ENCODE measurements at places on chromosomes 2 and 18.
A peak's percentile ranks its signal among the peaks of the same experiment; 100 is the strongest.

DNA sequence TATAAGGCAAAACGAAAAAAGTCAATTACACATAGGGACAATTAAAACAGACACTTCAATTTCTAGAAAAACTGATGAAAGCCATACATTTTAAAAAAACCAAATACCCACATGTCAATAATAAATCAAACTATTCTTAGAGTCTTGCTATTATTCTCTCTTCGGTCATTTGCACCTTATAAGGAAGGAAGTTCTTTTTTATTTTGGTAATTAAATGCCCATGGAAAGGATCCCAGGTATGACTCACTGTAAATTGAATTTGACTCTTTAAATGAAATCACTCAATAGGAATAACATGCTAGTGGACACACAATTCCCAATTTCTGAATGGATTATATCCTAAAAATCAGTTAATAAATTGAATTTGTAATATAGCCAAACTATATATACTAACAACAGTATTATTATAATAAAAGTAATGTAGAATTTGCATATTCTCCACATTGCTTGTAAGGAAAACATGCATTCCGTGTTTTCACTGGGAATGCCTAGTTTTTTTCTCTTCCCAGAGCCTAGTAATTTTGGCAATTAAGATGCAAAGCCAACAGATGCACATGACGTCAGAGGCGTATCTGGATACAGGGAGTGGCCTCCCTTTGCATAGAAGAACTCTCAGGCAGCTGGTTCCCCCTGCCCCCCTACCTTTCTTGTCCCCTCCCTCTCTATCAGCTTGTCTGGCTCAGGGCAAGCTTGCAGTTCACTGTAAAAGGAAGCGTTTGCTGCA, 153.5 kb upstream of the PGAP1 start:
- no peak for DNase-seq

DNA sequence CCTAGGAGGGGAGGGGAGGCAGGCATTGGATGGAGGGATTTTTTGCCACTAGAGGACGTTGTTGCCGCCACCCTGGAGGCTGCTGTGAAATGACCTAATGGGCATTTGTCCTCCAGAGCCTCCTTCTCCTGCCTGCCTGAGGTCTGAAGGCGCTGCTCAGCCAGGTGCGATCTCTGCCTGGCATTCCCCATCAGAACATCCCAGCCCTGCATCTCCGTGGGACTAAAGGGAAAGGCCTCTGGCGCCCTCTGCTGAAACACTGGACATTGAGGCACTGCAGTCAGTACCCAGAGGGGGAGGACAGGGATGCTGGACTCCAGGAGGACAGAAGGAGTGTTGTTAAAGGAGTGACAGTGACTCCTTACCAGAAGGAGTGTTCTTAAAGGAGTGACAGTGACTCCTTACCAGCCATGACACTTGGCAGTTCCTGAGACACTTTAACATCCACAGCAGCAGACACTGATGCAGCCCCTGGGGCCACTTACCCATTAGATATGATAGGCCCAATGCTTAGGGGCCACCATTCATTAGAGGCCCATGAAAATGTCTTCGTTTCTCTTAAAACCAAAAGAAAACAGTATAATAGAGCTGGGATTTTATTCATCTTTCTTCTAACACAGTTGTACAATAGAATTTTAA, 17.0 kb downstream of the THNSL2 start:
- DNase-seq, result peak; percentile 17

DNA sequence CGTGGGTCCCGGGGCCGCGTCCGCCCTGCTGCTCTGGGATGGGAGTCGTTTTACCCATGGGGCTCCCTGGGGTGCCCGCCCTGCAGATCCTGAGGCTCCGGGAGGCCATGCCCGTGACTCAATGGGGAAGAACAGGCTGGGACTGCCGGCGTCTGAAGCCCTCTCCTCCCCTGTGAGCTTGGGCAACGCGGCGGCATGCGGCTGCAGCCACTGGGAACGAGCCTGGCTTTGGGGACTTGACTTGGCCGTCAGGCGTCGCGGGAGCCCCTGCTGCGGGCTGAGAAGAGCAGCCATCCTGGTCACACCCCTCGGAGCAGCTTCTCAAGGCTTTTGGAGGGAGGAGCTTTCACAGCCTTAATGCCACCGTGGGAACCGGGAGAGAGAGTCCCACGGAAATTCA, 126.9 kb upstream of the CTDP1 start:
- no peak for DNase-seq

GRCh38 chr18:48795696-48796095, 155.1 kb downstream of the SMAD7 start:
- DNase-seq, result no peak

DNA sequence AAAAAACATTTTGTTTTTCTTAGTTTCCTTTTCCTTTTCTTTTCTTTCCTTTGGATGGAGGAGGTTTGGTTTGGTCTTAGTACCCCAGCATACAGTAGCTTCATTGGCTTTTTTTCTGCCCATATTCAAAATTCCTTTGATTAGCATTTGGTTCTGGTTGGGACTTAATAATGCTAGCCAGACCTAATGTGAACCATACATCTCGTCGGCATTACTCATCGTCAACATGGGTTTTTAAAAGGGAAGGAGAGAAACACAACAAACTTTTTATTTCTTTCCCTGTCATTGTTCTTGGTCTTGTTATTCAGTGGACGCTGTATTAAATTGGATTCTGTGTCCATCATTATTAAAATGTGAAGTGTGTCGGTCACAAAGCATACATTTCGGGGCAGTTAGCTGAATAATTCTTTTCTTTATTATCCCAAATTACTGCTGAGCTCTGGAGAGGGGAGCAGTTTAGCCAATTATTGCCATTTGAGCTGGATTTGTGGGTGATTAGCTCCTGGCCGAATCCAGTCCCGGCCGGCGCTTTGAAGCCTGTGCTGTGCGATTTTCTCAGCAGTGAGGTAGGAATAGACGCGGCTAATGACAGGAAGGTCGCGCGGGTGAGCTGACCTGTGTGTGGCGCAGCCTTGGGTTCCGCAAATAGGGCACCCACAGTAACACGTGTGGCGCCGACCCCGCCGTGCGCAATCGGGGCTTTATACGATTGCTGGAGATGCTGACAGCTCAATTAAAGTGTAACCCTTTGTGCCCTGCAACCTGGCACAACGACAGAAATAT, 303.3 kb downstream of the GBX2 start:
- no peak for DNase-seq

GRCh38 chr2:109028277-109028676, 39.3 kb upstream of the EDAR start:
- no peak for DNase-seq

DNA sequence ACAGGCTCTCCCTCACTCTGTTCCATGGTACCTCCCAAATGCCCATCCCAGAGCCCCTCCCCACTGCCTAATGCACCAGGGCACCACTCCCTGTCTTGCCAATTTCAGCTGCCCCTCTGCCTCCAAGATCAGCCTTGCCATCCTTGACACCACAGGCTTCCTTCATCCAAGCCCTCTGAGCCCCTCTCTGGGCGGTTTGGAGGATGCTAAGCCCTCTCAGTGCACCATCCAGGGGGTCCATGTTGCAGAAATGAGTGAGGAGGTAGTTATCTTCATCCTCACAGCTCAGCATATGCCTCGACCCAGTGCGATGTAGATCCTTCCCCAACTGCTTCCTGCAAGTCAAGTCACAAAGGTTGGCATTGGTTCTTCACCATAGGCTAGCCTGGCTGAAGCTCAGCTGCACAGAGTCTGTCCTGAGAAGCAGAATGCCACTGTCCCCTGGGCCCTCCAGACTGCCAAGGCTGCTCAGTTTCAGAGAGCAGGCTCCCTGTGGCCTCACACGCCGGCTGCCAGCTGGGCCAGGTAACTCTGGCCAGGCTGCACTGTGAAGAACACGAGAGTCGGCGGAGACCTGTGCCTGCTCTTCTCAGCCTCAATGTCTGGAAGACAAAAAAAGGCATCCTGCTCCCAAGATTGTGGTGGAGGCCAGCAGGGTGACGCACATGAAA, 9.9 kb upstream of the MAP3K2 start:
- DNase-seq, result no peak

GRCh38 chr2:20997953-20998722, 45.7 kb downstream of the APOB start:
- no peak for DNase-seq

DNA sequence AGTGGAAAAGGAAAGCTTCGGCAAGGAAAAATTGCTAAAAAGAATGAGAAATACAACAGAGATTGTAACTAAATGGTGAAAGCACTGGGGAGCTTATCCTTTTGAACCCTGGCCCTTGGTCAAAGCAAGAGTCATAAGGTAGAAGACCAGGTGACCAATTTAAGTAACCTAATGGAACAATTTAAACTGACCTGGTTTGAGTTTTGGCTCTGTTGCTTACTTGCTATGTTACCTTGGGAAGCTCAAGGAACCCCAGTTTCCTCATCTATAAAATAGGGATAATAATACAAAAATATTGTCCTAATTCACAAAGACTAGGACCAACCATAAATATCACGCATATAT, 48.6 kb downstream of the NHEJ1 start:
- DNase-seq, result no peak

DNA sequence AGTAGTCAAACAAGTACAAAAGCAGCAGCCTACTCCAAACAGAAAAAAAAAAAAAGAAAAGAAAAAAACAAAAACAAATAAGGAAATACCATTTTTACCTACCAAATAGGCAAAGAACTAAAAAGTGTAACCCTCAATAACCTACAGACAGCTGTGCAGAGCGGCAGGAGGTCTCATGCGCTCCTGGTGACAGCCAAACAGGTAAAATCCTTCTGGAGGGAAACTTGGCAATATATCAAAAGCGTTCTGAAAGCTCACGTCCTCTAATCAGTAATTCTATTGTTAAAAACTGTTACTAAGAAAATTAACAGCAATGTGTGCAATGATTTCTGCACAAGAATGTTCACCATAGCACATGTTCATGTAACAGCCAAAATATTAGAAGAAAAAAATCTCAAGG, 105.6 kb downstream of the AFF3 start:
- DNase-seq, result no peak

GRCh38 chr2:170747921-170748320, 22.3 kb upstream of the ERICH2 start:
- DNase-seq, result no peak

DNA sequence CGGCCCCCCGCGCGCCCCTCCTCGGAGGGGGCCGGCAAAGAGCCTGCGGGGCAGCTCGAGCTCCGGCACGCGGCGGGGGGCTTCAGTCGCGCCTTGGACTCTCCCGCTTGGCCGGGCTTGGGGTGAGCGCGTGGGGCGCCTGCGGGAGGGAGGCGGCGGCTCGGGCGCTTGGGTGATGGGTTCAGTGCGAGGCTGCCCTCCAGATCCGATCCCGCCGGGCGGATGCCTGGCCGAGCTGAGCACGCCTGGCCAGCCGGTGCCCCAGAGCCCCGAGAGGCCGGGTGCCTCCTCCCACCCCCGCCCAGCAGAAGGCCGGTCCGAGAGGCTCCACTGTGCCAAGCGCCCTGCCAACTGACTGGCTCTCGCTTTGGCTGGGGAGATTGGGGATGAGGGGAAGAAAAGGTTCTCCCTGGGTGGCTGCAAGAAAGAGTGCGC, 273 bp upstream of the NXPH2 start:
- DNase-seq, result no peak

- DNase-seq, result no peak
Observed at GRCh38 chr2:168160897-168161296, 86.5 kb downstream of the STK39 start.

DNA sequence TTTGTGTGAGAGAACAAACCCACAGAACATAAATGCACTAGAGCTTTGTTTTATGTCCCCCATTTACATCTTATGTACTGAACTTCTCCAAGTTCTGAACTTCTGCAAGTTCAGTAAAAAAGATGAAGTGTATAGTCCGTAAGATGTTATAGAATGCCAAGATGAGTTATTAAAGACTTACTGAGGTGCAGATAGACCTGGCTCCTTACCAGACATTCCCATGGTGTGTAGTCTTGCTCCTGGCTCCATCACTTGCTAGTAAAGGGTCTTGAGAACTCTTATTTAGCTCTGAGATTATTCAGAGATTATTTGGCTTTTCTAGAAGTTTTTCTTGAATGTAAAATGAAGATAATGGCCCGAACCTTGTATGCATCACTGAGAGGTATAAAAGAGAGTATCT, 16.8 kb downstream of the GULP1 start:
- no peak for DNase-seq

- DNase-seq, result no peak
Observed at GRCh38 chr18:49400398-49401072, 59.9 kb downstream of the DYM start.

GRCh38 chr2:80073134-80073561, 231.4 kb downstream of the LRRTM1 start:
- no peak for DNase-seq

GRCh38 chr2:187169864-187170263, 278.2 kb downstream of the CALCRL start:
- no peak for DNase-seq

- no peak for DNase-seq
Observed at GRCh38 chr18:8140841-8141501, 468.3 kb upstream of the RAB12 start.

GRCh38 chr2:38862476-38862875, 13.3 kb downstream of the DHX57 start:
- DNase-seq, result no peak

DNA sequence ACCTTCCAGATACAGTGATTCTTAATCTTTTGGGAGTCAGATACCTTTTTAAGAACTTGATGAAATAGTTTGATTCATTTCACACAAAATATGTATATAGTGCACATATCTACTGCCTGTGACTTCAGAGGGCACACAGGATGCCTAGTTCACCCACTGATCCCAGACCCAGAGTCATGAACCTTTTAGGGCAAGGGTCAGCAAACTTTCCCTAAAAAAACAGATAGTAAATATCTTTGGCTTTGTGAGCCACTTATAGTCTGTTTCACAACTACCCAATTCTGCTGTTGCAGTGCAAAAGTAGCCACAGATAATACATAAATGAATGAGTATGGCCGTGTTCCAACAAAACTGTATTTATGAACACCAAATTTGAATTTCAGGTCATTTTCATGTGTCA, 124.9 kb downstream of the ANKRD44 start:
- DNase-seq, result no peak

- no peak for DNase-seq
Observed at GRCh38 chr2:120625865-120626560, 109.7 kb upstream of the GLI2 start.

DNA sequence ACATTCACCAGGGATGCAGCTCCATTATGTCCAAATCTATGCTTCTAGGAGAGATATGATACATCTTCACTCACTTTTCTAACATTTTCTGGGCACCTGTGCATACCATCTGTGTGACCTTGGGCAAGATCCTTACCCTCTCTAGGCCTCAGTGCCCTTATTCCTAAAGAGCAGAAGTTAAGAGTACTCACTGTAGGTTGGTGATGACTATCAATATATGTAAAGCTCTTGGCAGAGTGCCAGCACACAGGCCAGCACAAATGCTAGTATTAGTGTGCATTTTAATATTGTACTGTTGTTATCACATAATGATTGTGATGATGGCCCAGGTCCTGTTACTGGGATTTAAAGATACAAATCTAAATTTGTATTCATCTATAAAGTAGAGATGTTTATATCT, 199.2 kb downstream of the RAD51AP2 start:
- DNase-seq, result no peak

- no peak for DNase-seq
Observed at GRCh38 chr18:59039449-59039848, 100.2 kb upstream of the SEC11C start.

DNA sequence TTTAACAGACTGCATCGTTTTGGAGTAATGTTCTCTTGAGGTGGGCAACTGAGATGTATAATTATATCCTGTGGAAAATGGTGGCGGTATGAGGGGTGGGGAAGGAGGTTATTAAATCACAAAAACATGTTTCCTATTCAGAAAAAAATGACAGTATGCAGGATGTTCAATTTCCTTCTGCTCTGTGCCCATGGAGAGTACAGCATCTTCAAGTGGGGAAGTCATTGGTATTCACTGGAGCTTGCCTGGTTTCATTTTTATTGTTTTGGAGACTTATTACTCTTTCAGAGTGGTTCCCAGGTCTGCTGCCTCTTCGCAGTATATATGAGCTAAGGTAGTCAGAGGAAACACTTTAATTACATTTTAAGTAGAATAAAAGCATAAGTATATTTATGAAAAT, 318.8 kb upstream of the RAB12 start:
- DNase-seq, result no peak
